ENCODE measurements at places on chromosomes 7 and 10.

GRCh38 chr7:133431134-133431724, 178.4 kb downstream of the EXOC4 start:
- H3K4me1 ChIP-seq: peaks cover 26% of the 10 kb centered on the region
- no peak overlapping the region for H3K4me3 ChIP-seq
- no peaks in the 10 kb centered on the region for H3K36me3 ChIP-seq
- DNase-seq: no peak
- H3K27me3 ChIP-seq: no peaks in the 10 kb centered on the region

GRCh38 chr10:64959116-64959515, 1437.9 kb downstream of the REEP3 start:
- H3K4me1 ChIP-seq: no peaks in the 10 kb centered on the region
- H3K36me3 ChIP-seq: no peaks in the 10 kb centered on the region
- no peak for DNase-seq

GRCh38 chr7:35556515-35557471, 138.1 kb downstream of the HERPUD2 start:
- no peaks in the 10 kb centered on the region for H3K4me1 ChIP-seq
- H3K4me3 ChIP-seq: no peak overlapping the region
- peaks cover 23% of the 10 kb centered on the region for H3K27me3 ChIP-seq
- DNase-seq: peak; percentile 59
- H3K27ac ChIP-seq: no peak overlapping the region

DNA sequence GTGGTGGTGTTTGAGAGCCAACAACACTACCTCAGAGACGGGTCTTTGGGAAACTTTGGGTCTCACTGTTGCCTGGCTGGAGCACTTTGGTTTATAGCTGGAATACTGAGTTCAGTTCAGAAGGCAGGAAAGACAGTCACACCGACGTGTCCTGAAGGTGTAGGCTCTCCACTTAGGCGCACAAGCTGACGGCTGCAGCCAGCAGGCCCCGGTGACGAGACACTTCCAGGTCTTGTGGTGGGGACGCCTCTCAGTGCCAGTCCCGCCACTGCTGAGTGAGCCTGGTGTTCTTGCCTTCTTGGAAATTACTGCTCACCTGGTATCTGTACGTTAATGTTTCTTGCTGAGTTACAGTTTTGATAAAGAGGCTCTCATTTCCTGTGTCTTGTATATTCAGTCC, 74.0 kb downstream of the WDR37 start:
- H3K4me1 ChIP-seq: peaks cover 3% of the 10 kb centered on the region
- no peak overlapping the region for H3K4me3 ChIP-seq
- H3K27me3 ChIP-seq: no peaks in the 10 kb centered on the region

DNA sequence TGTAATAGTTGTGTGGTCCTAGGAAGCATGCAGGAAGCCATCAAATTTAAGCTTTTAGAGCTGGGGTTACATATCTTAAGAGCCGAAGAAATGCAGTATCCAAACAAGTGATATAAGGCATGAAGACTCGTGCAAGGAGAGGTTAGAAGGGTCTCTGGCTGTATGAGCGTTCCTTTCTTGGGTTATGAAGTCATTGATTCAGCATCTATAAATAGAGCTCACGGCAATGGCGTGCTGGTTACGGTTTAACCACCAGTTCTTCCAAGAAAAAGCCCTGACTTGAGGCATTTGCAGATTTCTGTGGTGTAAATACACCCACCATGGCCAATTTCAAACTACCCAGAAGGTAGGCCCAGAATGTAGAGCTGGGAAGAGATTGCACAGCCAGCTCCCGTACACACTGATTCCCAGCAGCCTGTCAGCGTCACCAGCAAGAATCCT, 72.0 kb upstream of the KAT6B start:
- no peaks in the 10 kb centered on the region for H3K4me1 ChIP-seq
- no peaks in the 10 kb centered on the region for H3K27me3 ChIP-seq
- no peak overlapping the region for H3K4me3 ChIP-seq
- DNase-seq: no peak
- no peaks in the 10 kb centered on the region for H3K36me3 ChIP-seq

- no peak overlapping the region for H3K27ac ChIP-seq
- no peaks in the 10 kb centered on the region for H3K27me3 ChIP-seq
- no peak overlapping the region for H3K4me3 ChIP-seq
- no peaks in the 10 kb centered on the region for H3K36me3 ChIP-seq
Observed at GRCh38 chr10:119539359-119539825, 3.1 kb downstream of the RGS10 start.

GRCh38 chr7:113915956-113916355, 2.9 kb downstream of the PPP1R3A start:
- peak overlapping the region; percentile 85 for H3K27ac ChIP-seq
- no peak overlapping the region for H3K4me3 ChIP-seq
- no peaks in the 10 kb centered on the region for H3K27me3 ChIP-seq
- H3K36me3 ChIP-seq: no peaks in the 10 kb centered on the region

GRCh38 chr10:79244841-79245504, 102.3 kb upstream of the PPIF start:
- DNase-seq: no peak
- H3K27ac ChIP-seq: peak overlapping the region; percentile 66

GRCh38 chr10:106457522-106457921, 707.0 kb downstream of the SORCS1 start:
- no peaks in the 10 kb centered on the region for H3K4me1 ChIP-seq
- no peak overlapping the region for H3K4me3 ChIP-seq
- H3K27ac ChIP-seq: no peak overlapping the region
- no peaks in the 10 kb centered on the region for H3K36me3 ChIP-seq

DNA sequence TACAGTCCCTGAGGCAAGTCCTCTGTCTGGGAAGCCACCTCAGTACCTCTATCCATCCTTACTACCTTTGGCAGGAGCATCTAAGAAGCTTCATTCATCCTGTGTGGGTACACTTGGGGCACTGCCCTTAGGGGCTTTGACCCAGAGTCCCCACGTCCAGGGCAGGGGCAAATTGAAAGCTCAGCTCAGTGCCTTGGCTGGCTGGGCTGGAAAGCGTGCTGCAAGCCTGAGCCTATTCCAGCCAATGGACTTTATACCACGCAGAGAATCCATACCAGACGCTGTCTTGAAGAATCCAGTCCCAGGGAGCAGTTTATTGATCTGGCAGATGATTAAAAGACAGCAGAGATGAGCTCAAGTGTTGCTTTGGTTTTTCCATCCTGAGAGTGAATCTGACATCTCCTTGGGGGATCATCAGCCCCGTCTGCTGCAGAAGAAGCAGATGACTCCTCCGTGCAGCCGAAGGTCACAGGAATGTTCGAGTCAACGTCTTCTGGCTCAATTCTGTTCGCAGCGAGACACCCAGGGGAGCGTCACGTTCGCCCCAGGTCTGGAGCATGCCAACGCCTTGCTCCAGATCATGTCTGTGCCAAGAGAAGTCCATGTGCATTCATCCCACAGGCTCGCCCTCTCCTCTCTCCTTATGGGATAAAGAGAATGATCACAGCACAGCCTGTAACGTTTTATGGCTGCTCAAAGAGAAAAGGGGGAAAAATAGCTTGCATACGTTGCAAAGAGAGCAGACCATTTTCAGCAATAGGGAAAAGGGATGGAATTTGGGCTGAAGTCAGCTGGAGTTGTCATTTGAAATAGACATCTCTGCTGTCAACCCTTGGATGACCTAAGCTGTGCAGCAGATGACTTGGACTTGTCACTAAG, 35.8 kb upstream of the LYZL1 start:
- DNase-seq: no peak
- H3K27me3 ChIP-seq: peaks cover 29% of the 10 kb centered on the region
- no peak overlapping the region for H3K4me3 ChIP-seq
- no peak overlapping the region for H3K27ac ChIP-seq
- no peaks in the 10 kb centered on the region for H3K36me3 ChIP-seq

GRCh38 chr10:97019213-97019844, 166.4 kb downstream of the SLIT1 start:
- H3K36me3 ChIP-seq: no peaks in the 10 kb centered on the region
- H3K4me3 ChIP-seq: no peak overlapping the region
- no peak overlapping the region for H3K27ac ChIP-seq
- no peaks in the 10 kb centered on the region for H3K27me3 ChIP-seq
- peaks cover 34% of the 10 kb centered on the region for H3K4me1 ChIP-seq

DNA sequence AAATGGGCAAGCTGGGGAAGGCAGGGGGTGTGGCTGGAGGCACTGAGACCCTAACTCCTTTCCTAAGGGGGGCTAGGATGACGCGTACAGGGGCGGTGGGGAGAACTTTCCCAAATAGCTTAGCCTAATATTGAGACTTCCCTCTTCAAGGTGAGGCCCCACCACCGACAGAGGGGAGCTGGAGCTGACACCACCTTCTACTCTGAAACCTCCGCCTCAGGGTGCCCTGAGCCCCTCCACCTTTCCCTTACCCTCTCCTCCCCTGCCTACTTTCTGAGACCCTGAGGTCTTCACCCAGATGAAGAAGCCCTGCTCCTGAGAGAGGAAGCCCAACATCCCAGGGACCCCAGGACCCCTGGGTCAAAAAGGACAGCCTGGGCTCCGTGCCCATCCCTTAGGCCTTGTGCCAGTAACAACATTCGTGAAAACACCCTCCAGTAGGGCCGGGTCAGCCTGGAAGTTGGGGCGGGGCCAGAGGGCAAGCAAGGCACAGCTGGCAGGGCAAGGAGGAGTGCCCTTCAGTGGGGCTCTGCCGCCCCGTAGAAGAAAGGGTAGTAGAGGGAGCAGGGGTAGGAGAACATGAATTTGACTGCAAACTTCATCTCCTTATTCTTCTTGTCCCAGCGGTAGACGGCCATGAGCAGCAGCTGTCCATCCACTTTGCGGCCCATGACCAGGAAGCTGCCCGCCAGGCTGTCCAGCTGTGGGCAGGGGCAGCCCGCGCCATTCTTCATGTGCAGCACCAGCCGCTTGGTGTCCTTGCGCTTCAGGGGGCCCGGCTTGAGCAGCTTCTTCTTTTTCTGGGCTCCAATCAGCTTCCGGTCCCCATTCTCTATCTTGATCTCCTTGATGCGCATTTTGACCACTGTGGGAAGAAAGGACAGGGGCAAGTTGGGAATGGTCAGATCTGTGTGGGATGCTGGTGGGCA, 4.5 kb downstream of the SFRP5 start:
- H3K4me3 ChIP-seq: no peak overlapping the region
- peaks cover 22% of the 10 kb centered on the region for H3K4me1 ChIP-seq
- H3K27me3 ChIP-seq: peaks cover 25% of the 10 kb centered on the region
- H3K36me3 ChIP-seq: peaks cover 5% of the 10 kb centered on the region
- no peak overlapping the region for H3K27ac ChIP-seq

DNA sequence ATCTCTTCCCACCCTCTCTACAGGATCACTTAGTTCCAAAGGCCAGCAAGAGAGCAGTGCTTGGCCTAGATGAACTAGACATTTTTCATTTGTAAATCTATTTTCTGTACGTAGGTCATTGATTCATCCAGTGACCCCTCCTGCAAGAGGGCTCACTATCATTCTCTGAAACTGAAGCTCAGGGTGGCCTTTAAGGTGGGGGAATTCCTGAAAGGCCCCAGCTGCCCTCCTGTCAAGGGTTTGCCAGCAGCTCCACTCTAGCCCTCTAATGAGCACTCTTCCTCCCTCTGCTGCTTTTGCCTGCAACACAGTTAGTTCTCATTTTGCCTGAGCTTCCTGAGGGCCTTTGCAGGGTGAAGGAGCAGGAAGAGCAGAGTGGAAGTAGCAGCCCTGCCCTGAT, 41.2 kb downstream of the LRRC18 start:
- no peaks in the 10 kb centered on the region for H3K27me3 ChIP-seq
- H3K4me1 ChIP-seq: no peaks in the 10 kb centered on the region
- no peak overlapping the region for H3K4me3 ChIP-seq
- DNase-seq: no peak

GRCh38 chr7:41696323-41696916, 6.5 kb downstream of the INHBA start:
- H3K4me1 ChIP-seq: peaks cover 68% of the 10 kb centered on the region
- peak overlapping the region; percentile 99 for H3K27ac ChIP-seq
- H3K27me3 ChIP-seq: no peaks in the 10 kb centered on the region
- H3K4me3 ChIP-seq: peak overlapping the region; percentile 99
- H3K36me3 ChIP-seq: peaks cover 66% of the 10 kb centered on the region
- DNase-seq: peak; percentile 89

DNA sequence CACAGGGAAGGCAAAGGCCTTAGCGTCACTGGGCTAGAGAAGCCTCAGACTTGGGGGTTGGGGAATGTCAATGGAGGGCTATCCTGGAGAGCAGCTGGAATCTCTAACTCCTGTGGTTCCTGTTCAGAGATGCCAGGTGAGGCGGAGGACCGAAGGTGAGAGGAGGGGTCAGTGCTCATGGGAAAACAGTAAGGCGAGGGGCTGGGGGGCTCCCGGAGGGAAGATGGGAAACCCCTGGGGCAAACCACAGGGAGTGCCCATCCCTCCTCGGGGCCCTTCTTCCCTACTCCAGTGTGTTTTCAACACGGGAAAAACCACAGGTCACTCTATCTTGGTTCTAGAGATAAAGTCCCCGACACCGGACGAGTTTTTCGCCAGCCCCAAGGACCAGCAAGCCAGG, 3.3 kb downstream of the LRCH4 start:
- H3K27ac ChIP-seq: peak overlapping the region; percentile 92
- H3K27me3 ChIP-seq: no peaks in the 10 kb centered on the region
- no peak for DNase-seq
- peaks cover 8% of the 10 kb centered on the region for H3K36me3 ChIP-seq

- H3K4me3 ChIP-seq: no peak overlapping the region
- H3K4me1 ChIP-seq: no peaks in the 10 kb centered on the region
- H3K27me3 ChIP-seq: peaks cover 10% of the 10 kb centered on the region
- DNase-seq: no peak
Observed at GRCh38 chr10:18689498-18689897, 30.3 kb downstream of the ARL5B start.

DNA sequence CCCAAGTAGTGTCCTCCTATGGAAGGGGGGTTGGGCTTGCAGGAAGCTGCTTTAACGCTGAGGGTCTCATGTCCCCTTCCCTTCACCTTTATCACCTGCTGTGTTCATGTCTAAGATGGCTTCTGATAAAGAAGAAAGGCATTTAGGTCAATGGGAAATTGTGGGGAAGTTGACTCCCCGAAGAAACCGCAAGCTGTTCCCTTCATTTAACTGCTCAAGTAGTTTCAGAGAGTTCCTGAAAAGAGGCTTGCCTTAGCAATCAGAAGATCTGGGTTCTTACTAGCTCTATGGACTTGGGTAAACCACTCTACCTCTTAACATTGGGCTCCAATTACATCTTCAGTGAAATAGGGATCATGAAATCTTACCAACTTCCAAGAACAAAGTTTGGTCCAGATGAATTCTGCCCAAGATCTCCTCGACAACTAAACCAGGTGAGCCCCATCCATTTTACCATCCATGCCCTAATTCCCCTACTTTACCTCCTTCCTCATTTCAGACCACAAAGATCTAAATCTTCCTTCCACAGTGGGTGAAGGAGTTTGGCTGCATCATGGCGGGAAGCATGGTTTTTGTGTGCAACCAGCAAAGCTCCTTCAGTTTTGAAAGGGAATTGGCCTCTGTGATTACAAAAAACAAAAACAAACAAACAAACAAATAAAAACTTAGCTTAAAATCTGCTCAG, 30.4 kb upstream of the UCN3 start:
- no peaks in the 10 kb centered on the region for H3K36me3 ChIP-seq
- H3K4me3 ChIP-seq: no peak overlapping the region
- H3K4me1 ChIP-seq: no peaks in the 10 kb centered on the region
- DNase-seq: no peak
- H3K27me3 ChIP-seq: peaks cover 12% of the 10 kb centered on the region
- H3K27ac ChIP-seq: no peak overlapping the region

- DNase-seq: no peak
- H3K4me1 ChIP-seq: peaks cover 72% of the 10 kb centered on the region
- H3K27me3 ChIP-seq: no peaks in the 10 kb centered on the region
- no peaks in the 10 kb centered on the region for H3K36me3 ChIP-seq
- H3K4me3 ChIP-seq: peak overlapping the region; percentile 83
- H3K27ac ChIP-seq: no peak overlapping the region
Observed at GRCh38 chr7:2520131-2520760, 672 bp downstream of the LFNG start.

- peaks cover 34% of the 10 kb centered on the region for H3K4me1 ChIP-seq
- no peaks in the 10 kb centered on the region for H3K36me3 ChIP-seq
- H3K27ac ChIP-seq: no peak overlapping the region
- H3K4me3 ChIP-seq: no peak overlapping the region
- no peak for DNase-seq
- no peaks in the 10 kb centered on the region for H3K27me3 ChIP-seq
Observed at GRCh38 chr7:46745707-46746090, 824.6 kb upstream of the IGFBP3 start.

Data from osteocyte (in vitro differentiated cells).